Hematopoietic multipotent progenitor cell (in vitro differentiated cells): ENCODE measurements at places on chromosomes 7 and 10.
A peak's percentile ranks its signal among the peaks of the same experiment; 100 is the strongest.

DNA sequence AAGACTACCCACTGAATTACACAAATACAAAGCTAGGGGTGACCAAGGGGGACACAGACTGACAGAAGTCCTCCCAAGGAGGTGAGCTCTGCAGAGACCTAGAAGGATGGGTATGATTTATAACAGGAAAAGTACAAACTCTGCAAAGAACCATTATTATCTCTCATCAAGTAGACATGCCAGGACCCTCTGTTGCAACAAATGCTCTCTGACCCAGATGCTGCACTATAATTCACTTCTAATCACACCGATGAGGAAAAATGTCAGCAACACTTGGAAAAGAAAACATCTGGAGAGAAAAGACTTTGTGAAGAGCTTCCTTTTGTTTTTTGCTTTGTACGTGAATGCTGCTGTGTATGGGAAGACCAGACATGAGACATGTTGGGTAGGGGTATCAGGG is 178.3 kb upstream of the PDE1C start:
- no peak for DNase-seq

GRCh38 chr10:126687121-126687606 is 16.7 kb upstream of the C10orf90 start:
- no peak for DNase-seq

GRCh38 chr7:12025246-12025645 is 185.8 kb upstream of the TMEM106B start:
- DNase-seq, result no peak

DNA sequence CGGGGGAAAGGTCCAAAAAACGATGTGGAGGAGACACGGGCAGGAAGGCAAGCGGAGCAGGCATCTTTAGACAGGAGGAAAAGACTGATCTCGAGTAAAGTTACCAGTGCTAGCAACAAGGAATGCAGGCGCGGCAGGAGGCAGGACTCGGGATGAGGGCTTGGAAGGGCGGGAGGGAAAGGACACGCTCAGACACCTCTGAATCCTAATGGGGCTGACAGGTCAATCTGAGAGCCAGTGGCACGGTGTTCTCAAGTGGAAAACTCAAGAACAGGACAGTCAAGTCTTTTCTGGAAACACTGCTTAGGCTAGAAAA is 155.3 kb upstream of the COBL start:
- no peak for DNase-seq

- no peak for DNase-seq
These were observed 181.4 kb downstream of the JCAD start for GRCh38 chr10:29877793-29878491.

DNA sequence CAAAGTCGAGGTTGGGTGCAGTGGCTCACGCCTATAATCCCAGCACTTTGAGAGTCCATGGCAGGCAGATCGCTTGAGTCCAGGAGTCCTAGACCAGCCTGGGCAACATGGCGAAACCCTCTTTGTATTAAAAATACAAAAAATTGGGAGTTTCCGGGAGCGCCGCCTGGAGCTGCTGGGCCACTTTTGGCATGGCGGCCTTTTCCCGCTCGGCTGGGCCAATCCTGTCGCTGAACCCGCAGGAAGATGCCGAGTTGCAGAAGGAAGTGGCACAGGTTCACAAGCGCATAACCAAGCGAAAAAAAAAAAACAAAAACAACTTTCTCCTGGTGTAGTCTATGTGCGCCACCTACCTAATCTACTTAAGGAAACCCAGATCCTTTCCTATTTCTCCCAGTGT is 30.9 kb upstream of the MTPAP start:
- no peak for DNase-seq

- DNase-seq, result no peak
These were observed 76.9 kb downstream of the NRP1 start for GRCh38 chr10:33257439-33258080.

- peak; percentile 72 for DNase-seq
These were observed 57.8 kb upstream of the PCGF5 start for GRCh38 chr10:91162495-91163268.

GRCh38 chr10:69124563-69125268 is 738 bp downstream of the VPS26A start:
- no peak for DNase-seq

GRCh38 chr7:117731455-117731854 is 141.8 kb downstream of the CTTNBP2 start:
- DNase-seq, result peak; percentile 80

- no peak for DNase-seq
These were observed 204.5 kb upstream of the CXCL12 start for GRCh38 chr10:44589181-44589943.

DNA sequence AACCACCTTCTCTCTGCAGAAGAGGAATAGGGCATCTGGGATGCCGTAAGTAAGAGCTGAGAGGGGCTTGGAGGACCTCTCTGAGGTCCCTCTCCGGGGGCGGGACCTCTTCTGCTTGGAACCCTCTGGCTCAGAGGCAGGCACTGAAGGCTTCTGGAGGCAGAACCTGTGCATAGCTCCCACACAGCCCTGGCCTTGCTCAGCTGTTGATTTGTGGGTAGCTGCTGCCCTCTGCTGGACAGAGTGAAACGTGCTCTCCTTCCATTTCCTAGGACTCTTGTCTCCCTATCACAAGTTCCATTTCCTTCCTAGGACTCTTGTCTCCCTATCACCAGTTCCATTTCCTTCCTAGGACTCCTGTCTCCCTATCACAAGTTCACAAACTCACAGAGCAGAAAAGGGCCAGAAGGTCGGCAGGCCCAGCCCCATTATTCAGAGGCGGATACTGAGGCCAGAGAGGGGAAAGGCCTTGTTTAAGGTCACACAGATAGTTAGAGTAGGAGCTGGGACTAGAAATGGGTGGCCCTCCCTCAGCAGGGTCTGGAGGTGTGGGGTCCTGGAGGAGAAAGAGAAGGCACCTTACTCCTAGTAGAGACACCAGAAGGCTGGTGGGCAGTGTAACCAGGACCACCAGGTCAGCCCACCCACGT is 30.3 kb upstream of the GARS1 start:
- peak; percentile 72 for DNase-seq

DNA sequence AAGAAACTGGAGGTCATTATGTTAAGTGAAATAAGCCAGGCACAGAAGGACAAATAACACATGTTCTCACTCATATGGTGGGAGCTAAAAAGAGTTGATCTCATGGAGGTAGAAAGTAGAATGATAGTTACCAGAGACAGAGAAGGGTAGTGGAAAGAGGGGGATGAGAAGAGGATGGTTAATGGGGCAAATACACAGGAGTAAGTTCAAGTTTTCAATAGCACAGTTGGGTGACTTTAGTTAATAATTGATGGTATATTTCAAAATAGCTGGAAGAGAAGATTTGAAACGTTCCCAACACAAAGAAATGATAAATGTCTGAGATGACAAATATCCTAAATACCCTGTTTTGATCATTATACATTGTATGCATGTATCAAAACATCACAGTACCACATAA is 261.8 kb downstream of the THSD7A start:
- DNase-seq, result no peak

DNA sequence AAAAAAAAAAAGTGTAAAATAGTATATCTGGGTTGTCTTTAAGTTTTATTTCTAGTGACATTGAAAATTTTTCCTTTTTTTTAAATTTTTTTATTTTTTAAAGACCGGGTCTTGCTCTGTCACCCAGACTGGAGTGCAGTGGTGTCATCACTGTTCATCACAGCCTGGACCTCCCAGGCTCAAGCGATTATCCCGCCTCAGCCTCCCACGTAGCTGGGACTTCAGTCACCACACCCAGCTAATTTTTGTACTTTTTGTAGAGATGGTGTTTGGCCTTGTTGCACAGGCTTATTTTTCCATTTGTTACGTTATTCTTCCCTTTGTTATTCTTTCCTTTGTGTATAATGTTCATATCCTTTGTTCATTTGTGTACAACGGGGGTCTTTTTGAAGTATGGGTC is 30.1 kb downstream of the TSPAN14 start:
- DNase-seq, result no peak

DNA sequence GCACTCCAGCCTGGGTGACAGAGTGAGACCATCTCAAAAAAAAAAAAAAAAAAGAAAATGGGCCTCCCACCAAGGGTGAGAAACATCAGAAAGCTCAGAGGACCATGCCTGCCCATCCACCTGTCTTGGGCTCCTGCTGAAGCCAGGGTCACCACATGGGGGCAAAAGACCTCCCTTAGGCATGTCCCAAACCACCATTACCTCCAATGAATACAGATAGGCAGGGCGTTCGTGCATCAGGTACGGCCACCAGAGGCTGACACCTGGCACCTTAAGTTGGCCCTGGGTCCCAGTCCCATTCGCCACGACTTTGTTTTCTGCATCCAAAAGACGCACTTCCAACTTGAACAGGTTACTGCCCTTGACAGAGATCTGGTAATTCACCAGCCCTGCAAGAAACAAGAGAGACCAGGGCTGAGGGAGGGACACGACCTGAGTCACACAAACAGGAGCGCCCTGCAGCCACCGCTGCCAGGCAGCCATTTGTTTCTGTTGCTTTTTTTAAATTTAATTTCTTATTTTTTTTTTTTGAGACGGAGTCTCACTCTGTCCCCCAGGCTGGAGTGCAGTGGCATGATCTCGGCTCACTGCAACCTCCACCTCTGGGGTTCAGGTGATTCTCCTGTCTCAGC is 6.1 kb downstream of the GUSB start:
- no peak for DNase-seq

DNA sequence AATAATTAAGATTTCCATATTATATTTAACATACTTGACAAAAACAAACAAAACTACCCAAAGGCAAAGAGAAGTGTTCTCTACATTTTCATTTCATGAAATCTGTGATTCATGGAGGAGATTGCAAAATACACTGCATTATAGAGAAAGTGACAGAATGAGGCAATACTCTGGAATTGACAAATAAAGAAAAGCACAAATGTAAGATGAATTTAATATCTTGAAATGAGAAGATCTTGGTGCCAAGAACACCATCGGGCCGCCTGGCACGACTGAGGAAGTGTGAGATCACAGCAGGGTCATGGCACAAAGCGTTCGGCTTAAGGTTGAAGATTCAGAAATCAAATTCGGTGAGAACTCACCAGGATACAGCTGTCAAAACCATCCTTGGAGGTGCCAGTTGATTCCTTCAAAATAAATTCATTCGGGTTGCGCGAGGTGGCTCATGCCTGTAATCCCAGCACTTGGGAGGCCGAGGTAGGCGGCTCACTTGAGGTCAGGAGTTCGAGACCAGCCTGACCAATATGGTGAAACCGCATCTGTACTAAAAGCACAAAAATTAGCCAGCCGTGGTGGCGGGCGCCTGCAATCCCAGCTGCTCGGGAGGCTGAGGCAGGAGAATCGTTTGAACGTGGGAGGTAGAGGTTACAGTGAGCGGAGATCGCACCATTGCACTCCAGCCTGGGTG is 174.0 kb upstream of the PFKP start:
- DNase-seq, result no peak

- no peak for DNase-seq
These were observed 205.9 kb upstream of the SEMA3D start for GRCh38 chr7:85392789-85393188.

DNA sequence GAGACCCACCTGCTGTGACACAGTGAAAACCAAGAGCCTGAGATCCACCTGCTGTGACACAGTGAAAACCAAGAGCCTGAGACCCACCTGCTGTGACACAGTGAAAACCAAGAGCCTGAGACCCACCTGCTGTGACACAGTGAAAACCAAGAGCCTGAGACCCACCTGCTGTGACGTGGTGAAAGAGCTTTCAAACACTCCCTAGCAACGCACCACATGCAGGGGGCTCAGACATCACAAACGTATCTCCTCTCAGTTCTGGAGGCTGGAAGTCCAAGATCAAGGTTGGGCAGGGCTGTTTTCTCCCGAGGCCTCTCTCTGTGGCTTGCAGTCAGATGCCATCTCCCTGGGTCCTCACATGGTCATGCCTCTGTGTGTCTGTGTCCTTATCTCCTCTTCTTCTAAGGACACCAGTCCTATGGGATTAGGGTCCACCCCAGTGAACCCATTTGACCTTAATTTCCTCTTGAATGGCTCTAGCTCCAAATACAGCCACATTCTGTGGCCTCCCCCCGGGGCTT is 43.8 kb downstream of the INSIG1 start:
- no peak for DNase-seq
